ENCODE measurements at places on chromosomes 12 and 14.

DNA sequence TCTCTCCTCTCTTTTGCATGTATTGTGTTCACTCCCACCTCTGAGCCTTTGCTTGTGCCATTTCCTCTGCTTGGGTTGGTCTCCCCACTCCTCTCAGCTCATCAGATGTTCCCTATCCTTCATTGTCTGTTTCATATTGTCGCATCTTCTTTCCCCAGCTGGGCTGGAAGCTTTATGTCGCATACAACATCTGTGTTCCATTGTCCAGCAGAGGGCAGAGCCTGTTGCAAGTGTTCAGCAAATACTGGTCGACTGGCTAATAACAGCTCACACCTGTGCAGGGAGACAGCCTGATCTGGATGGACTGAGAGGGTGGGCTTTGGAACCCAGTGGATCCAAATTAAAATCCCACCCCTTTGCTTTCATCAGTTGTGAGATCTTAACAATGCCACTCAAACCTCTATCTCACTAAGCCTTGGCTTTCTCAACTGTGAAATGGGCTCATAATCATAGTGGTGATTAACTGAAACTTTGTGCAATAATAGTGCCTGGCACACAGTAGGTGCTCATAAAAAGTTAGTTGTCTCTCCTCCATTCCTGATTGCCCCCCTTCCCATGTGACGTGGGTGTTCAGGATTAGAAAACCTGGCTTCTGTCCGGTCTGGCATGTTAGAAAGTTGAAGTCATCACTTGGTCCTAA lies 75.8 kb downstream of the RIN3 start:
- no peak for DNase-seq

- DNase-seq, result no peak
Observed at GRCh38 chr14:97177016-97177415, 379.8 kb downstream of the VRK1 start.

DNA sequence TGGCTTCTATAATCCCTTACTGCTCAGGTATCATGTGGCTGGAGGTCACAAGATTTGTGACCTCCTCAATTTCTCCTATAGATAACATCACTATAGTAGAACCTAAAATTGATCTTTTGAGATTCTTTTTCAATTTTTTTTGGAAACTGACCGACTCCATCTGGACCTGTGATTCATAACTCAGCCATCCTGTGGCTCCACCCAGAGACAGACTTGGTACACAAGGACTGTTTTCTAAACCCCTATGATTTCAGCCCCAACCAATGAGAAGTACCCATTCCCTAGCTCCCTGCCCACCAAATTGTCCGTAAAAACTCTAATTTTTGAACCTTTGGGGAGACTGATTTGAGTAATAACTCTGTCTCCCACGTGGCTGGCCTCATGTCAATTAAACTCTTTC lies 148.9 kb downstream of the SYT10 start:
- DNase-seq, result no peak

GRCh38 chr12:108337235-108338223 lies 1.6 kb downstream of the CMKLR1 start:
- DNase-seq, result no peak

DNA sequence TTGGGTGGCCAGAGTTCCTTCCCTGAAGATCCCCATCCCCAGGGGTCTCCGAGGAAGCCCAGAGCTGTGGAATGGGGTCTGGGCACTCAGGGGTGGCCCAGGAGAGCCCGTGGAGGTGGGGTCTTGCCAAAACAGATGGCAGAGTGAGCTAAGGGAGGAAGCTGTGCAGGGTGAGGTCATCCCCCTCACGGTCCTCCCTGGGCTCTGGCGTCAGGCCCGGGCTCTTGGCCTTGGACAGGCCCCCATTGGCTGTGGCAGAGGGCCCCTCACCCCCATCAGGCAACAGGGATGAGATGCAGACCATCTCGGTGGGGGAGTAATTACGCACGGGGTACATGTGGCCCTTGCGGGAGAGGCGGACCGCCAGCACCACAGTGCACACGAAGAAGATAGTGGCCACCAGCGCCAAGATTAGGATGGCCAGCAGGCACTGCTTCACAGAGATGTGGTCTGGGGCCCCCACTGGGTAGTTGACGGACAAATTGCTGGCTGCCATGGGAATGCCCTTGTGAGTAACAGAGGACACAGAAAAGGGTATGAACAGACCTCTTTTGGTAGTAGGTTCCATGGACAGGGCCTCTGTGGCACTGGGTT lies 10.7 kb downstream of the SELPLG start:
- DNase-seq, result no peak

DNA sequence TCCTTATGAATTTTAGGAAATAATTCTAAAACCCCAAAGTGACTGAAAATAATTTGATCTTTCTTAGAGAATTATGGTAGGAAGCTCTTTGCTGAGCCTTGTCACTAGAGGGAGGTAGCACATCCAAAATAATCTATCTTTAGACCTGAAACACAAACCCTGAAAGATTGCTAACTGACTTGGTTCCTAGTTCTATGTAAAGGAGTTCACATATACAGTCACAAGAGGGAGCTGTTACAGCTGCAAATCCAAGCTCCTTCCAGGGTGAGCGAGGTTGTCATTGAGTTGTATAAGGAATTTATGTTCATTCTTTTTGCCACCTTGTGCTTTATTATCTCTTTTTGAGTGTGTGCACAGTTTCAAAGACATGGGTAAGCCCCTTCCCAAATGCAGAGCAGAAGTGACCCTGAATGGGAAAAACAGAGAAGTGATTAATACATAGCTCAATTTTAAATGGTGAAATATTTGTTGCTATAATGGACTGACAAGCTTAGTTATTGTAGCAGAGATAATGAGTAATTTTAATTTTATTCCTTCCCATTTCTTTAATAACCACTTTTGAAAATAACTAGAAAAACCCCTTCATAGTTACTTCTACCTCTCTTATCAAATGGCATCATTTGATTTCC lies 387.9 kb downstream of the DAD1 start:
- DNase-seq, result no peak

DNA sequence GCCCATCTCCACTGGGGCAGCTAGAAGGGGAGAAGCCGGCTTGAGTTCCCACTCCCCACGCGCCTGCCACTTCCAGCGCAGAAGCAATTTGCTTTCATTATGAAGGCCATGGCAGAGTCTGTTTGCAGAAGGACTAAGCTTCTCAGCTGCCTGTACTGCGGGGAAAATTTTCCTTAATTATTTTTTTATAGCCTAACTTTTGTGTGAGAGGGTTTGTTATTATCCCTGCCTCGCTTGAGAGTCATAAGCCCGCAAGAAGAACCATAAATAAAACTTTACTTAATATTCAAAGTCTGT lies 56.0 kb upstream of the DLK1 start:
- no peak for DNase-seq

DNA sequence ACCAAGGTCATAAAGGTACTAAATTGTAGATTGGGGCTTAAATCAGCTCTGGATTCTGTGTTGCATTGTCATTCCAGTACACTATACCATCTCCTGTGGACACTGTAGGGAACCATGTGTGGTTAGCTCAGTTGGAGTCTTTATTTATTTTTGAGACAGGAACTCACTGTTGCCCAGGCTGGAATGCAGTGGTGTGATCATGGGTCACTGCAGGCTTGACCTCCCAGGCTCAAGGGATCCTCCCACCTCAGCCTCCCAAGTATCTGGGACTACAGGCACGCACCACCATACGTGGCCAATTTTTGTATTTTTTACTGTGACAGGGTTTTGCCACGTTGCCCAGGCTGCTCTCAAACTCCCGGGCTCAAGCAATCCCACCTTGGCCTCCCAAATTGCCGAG lies 6.7 kb downstream of the PAPOLA start:
- DNase-seq, result no peak

GRCh38 chr12:65293735-65294134 lies 15.3 kb downstream of the MSRB3 start:
- DNase-seq, result no peak

DNA sequence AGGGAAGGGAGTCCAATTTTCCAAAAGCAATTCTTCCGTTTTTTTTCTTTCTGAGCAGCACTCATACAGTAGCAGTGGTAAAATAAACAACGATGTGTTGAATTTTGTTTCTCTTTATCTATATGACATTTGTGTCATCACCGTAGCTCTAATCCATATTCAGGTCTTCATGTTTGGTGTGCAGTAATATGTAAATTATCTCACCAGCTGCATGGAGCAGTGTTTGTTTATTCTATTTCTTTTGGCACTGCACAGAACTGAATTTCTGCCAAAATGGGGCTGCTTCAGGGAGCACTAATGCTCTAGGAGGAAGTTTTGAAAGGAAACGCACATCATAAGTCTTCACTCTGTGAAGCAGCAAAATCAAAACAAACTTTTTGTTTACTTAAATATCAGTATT lies 130.0 kb upstream of the NPAS3 start:
- DNase-seq, result no peak

DNA sequence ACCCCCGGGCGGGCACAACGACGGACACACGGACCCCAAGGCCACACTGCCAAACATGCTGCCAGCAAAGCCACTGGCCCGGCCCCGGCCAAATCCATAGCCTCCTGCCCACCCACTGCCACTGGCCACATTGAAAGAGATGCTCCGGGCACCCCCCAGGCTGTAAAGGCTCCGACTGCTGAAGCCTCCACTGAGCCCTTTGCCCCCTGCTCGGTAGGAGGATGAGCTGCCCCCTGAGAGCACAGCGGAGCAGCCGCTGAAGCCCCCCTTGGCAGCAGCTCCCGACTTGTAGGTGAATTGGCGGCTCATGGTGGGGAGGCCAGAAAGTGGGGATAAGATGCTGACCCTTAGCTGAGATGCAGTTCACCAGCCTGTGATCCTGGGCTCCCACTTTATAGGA lies at the start of gene KRT73:
TSS of gene KRT73 (minus strand) at position 344 of the 400 bp plus-strand sequence. CDS start at position 309, 35 bp downstream.
- no peak for DNase-seq

GRCh38 chr12:124386059-124386458 lies 91.2 kb downstream of the RFLNA start:
- no peak for DNase-seq

DNA sequence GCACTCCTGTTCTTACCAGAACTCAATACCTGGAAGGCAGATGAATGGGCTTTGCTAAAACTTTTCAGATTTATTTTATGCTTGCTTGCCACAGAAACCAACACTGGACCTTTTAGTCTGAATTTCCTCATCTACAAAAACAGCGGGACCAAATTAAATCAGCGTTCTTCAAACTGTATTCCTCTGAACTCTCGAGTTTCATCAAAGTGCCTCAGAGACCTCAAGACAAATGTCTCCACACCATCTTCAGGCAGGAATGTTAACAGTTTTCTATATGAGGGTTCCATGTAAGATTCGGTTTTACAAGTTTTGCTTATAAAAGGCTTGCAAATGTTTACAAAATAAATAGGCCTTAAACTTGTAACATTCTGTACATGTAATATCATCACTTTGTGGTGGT lies 74.6 kb downstream of the MED13L start:
- DNase-seq, result no peak

DNA sequence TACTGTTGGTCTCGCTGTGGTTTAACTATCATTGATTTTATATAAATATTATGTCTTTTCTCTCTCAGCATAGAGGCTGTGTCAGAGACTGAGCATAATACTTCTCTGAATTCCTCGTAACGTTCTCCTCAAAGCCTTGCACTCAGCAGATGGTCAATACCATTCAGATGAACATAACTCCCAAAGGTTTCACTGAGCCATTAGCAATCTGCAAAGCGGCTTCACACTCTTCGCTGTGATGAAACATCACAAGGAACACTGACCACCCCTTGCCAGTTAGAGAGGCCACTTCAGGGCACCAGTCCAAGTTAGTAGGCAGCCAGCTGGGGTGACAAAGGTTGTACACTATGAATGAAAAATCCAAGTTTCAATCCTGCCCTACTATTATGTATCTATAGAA lies 30.1 kb upstream of the STON2 start:
- DNase-seq, result no peak

DNA sequence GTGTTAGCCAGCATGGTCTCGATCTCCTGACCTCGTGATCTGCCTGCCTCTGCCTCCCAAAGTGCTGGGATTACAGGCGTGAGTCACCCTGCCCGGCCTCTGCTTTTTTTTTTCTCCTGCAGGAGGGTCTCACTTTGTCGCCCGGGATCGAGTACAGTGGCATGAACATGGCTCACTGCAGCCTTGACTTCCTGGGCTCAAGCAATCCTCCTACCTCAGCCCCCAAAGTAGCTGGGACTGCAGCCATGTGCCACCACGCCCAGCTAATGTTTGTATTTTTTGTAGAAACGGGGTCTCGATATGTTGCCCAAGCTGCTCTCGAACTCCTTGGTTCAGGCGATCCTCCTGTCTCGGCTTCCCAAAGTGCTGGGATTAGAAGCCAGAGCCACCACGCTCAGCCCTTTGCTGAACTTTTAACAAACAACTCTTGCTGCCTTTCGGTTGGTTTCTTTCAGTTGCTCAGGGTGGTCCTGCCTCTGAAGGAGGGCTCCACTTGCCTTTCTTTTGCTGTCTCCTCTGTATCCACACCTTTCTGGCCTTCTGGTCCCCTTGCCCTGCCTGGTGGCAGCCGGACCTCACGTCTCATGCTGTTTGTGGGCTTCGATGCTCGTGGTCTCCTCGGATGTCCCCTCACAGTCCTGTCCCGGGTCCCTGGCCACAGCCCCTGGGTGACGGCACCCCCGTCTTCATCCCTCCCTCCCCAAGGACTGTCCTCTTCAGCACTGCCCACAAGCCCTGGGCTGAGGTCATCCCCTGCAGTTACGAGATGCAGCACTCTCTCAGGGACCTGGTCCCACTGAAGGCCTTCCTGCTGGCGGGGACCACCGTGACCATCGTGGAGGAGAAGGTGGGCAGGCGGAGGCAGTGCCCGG lies 3.8 kb upstream of the B3GNT4 start:
- no peak for DNase-seq

- DNase-seq, result no peak
Observed at GRCh38 chr12:86234316-86234855, 21.8 kb downstream of the MGAT4C start.

- no peak for DNase-seq
Observed at GRCh38 chr12:110966081-110966760, 45.8 kb upstream of the MYL2 start.

- no peak for DNase-seq
Observed at GRCh38 chr14:30496852-30497251, 62.1 kb upstream of the G2E3 start.

DNA sequence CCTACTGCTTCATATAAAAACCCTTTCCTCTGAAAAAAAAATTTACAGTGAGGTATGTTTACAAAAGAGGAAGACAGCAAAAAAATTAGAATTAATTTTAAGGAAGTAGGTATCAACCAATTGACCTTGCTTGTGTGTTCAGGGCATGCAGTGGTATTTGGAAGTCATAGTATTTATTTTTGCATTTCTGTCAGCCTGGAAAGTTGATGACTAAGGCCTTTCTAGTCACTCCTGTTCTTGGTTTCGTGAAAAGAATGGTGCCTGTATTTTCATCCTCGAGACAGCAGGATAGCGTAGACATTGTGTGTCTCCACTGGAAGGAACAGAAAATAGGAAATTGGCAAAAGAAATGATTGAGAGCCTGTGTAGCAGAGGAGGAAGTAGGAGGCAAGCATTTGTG lies 24.5 kb downstream of the SLC16A7 start:
- no peak for DNase-seq

- no peak for DNase-seq
Observed at GRCh38 chr12:120763250-120763649, 37.6 kb downstream of the ACADS start.
